ENCODE measurements at places on chromosomes 7 and 10. TPM values are rescaled to one million over a fixed set of nuclear protein-coding genes. Genes with fewer than 3 reads are reported as not detected.
A peak's percentile ranks its signal among the peaks of the same experiment; 100 is the strongest.

DNA sequence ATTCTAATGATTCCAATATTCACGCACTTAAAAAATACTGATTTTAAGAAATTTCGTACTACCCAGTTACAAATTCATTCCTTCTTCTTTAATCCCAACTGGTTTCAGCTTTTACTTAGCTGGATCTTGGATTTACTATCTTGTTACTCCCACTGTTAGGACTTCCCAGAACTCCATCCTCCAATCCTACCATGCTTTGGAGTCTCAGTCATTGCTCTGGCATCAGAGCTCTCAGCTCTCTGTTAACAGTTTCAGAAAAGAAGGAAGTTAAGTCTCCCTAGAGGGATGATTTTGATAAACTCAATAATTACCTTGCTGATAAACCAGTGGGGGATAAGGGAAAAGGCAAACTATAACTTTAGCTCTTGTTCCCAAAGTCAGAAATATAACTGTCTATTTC lies 9.5 kb downstream of the PPA1 start:
- no peak for DNase-seq

The SORBS1 gene
- 697 TPM for total RNA-seq

DNA sequence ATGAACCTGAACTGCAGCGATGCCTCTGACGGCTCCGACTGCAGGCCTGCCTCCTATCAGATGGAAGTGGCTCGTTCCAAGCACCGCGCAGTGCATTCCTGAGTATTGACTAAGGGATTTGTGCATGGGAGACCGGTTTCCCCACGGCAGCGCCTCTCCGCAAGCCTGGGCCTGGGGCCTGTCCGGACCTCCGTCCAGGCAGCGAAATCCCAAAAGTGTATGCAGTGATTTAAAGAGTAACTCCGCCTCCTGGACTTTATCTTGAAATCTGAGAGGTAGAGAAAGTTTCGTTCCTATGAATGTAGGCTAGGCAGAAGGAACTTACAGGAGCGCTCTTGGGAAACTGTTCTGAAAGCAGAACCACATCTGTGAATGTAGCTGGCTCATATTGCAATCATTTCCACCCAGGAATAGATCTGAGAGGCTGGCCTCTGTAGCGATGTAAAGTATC lies 106.2 kb upstream of the CELF2 start:
- DNase-seq, result peak; percentile 76

- DNase-seq, result no peak
These were observed 68.1 kb downstream of the DGKB start for GRCh38 chr7:14834456-14834855.

The PPP3CB gene
- 64.1 TPM for total RNA-seq

DNA sequence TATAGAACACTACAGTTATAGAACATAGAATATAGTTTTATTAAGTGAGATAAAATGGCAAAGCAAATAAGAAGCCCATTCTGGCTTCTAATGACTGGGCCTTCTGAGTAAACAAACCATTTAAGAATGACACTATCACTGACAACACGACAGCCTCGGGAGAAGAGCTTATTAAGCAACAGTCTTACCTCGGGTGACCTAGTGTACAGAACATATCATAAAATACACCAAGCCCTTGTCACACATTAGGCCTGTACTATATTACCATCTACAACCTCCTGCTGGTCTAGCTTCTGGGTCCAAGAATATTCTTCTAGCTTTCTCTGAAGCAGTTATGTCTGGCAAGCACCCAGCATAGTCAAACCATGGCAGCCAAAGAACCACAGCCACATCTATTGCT lies 32.0 kb downstream of the CCDC186 start:
- no peak for DNase-seq

- peak; percentile 61 for DNase-seq
These were observed 2.0 kb upstream of the PLCE1 start for GRCh38 chr10:93991596-93992284.

GRCh38 chr10:3173171-3173878 lies 743 bp upstream of the PITRM1 start:
- DNase-seq, result no peak

All from Right ventricle myocardium superior (tissue), 1 donor.